ENCODE measurements at places on chromosomes 3 and 15.

- no peak for DNase-seq
Measured at GRCh38 chr3:122066331-122067213, 11.4 kb downstream of the CD86 start.

- DNase-seq: peak; percentile 87
Measured at GRCh38 chr3:129577366-129577765, 29.1 kb downstream of the PLXND1 start.

DNA sequence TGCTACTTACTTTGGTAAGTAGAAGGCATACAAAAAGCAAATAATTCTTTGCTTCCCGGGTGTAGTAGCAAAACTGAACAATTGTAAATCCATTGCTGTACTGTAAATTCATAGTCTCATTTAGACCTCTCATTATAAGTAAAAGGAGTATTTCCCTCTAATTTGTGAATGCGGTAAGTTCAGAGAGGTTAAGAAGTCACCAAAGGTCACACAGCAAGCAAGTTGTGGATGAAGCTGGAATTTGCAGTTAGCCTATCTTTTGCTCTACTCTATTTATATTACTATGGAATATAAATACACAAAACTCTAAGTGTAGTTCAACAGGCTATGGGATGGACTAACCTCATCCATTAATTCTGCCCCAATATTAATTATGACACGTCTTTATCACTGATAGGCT lies 508.3 kb downstream of the MCTP2 start:
- DNase-seq: no peak

DNA sequence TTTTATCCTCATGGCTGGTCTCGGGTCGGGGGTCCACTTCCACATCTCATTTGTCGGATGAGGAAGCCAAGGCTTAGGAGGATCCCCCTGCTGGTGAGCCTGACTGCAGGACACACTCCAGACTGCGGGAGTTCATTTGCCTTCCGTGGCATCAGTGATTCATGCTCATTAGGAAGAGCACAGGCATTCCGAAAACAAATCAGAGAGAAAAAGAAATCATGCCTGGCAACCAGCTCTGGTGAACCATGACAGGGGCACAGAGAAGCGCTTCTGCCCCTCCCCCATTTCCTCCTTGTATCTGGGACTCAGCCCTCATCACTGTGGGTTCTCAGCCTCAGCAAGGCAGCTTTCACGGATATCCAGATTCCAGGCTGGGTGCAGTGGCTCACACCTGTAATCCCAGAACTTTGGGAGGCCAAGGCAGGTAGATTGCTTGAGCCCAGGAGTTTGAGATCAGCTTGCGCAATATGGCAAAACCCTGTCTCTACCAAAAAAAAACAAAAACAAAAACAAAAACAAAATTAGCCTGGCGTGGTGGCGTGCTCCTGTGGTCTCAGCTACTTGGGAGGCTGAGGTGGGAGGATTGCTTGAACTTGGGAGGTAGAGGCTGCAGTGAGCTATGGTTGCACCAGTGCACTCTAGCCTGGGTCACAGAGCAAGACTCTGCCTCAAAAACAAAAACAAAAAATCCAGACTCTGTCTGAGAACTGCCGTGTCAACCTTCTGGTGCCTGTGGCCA lies 28.4 kb downstream of the IRAK2 start:
- DNase-seq: no peak

DNA sequence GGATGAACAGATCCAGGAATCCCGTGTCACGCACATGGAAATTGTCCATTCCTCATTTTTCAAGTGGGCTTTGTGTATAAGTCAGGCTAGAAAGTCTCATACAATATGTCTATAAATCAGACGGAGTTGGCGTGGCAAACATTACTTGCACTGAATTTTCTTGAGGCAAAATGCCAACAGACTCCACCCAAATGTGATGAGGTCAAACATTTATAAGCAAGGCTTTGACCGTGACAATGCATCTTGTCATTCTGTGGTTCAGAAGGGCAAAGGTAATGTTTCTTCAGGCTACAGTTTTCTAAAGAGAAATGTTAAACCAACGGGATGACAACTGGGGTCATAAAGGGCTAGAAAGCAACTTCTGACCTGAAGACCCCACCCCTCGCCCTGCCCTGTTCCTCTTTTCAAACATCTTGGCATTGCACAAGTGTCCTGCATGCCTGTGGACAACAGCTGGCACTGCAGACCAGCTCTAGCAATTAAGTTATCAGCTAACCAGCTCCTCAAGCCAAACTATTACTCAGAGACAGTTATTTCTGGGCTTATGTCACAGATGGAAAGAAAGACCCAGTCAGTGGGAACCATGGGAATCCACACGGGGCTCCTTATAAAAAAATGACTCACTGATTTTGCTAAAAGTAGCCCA lies 36.5 kb upstream of the SPTBN5 start:
- peak; percentile 78 for DNase-seq

DNA sequence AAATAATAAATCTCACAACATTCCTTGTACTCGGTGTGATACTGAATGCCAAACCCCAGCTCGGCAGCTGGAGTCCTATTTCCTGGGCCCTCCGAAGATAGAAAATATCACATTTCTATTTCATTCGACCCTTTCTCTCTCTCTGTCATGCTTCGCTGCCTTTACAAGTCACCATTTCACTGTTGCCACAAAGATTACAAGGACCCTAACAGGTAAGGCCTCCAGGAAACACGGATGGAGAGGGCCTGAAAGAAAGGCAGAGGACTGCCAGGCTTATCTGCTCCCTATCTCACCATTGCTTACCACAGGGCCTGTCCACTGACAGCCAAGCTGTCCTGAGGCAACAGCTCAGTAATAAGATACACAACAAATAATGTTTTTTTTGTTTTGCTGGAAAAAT lies 376.5 kb downstream of the MECOM start:
- DNase-seq: no peak

DNA sequence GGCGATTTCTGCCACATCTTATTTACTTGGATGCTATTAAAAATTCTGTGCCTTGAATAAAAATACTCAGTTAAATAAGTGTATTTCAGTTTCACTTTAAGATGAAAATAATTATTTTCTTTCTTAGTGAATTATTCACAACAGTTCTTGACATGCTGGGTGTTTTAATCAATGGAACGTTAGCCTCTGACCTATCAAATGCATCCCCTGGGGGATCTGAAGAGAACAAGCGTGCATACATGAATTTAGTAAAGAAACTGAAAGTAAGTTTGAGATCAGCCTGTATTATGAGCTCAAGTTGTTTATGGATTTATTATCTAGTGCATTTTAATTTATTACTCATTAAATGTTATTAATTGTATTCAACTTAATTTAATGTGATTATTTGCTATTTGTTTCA lies 597 bp downstream of the P2RY12 start:
- no peak for DNase-seq

DNA sequence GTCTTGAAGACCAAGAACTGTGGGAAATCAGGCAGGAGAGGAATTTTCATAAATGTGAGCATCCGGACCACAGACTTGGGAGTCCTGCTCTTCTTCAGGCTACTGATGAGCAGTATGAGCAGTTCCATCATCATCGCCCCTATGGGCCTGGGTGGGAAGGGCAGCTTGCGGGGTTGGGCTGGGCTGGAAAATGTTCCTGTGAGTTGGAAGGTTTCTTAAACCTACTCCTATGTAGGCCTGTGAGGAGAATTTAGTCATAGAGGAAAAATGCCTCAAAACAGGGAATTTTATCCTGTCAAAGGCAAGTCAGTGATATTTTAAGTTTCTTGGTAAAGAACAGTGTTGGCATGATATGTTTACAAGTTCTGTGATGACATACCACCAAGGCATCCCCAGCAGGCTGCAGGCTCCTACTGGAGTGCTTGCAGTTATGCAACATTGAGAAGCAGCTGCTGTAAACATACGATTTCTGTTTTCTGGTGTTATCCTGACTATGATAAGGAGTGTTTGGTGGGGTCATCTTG lies 10.3 kb downstream of the MASP1 start:
- DNase-seq: no peak

DNA sequence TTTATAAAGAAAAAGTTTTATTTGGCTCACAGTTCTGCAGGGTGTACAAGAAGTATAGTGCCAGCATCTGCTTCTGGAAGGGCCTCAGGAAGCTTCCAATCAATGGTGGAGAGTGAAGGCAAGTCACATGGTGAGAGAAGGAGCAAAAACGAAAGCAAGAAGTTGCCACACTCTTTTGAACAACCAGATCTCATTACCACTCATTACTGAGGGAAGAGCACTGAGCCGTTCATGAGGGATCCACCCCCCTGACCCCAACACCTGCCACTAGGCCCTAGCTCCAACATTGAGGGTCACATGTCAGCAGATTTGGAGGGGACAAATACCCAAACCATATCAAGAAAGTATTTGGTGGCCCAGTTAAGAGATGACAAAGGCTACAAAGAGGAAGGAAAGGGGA lies 239.3 kb upstream of the UBE2E1 start:
- DNase-seq: no peak

GRCh38 chr3:134056464-134056891 lies 26.8 kb upstream of the SLCO2A1 start:
- DNase-seq: no peak

- DNase-seq: no peak
Measured at GRCh38 chr3:157104521-157104920, 55.4 kb downstream of the CCNL1 start.

GRCh38 chr3:63937661-63938651 lies 25.8 kb upstream of the SCAANT1 start:
- no peak for DNase-seq

DNA sequence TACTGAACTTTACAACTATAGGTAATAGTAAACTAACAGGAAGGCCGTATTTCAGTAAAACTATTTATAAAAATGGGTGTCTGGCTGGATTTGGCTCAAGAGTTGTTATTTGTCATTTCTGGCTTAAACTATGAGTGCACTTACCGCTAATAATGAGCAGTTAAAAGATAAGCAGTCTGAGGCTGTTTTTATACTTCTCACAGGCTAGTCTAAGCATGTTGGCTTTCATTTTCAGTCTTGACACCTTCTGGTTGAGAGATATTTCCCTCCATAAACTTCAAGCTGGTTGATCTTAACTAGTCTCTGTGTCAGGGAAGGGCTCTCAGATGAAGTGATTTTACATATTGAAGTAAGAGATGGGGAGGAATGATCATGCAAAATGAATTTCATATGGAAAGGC lies 96.1 kb downstream of the RSRC1 start:
- DNase-seq: no peak

GRCh38 chr3:140767566-140767965 lies 89.7 kb downstream of the TRIM42 start:
- DNase-seq: no peak

- no peak for DNase-seq
Measured at GRCh38 chr3:182523836-182524235, 269.5 kb upstream of the ATP11B start.

- no peak for DNase-seq
Measured at GRCh38 chr3:58837856-58838255, 171.3 kb upstream of the FAM3D start.

DNA sequence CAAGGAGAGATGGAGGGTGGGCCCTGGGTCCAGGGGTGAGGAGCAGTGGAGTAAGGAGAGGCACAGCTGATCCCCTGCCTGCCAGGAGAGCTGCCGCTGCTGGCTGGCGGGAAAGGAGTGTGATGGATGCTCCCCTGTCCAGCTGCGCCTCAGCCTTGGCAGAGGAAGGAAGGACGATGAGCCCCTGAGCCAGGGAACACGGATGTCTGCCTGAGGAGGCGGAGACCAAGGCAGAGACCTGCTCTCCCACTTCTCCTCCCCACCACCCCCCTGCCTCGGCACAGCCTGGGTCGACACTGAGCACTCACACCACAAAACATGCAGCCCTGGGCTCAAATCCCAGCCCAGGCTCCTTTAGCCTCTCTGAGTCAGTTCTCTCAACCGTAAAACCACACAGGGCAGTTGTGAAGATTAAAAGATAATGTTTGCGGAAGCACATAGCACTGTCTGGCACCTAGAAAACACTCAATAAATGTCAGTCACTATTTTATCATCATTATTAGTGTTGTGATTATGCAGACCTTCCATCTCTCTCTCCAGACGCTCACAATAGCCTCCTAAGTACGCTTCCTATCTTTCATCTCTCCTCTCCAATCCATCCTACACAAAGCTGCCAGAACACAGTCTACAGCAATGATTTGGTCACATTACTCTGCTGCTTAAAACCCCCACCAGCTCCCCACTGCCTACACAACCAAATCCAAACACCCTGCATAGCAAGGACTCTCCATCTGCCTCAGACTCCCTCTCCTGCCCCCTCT lies 52.2 kb downstream of the SEMA5B start:
- DNase-seq: peak; percentile 45

GRCh38 chr3:123941542-123941941 lies 19.5 kb downstream of the CCDC14 start:
- DNase-seq: no peak

DNA sequence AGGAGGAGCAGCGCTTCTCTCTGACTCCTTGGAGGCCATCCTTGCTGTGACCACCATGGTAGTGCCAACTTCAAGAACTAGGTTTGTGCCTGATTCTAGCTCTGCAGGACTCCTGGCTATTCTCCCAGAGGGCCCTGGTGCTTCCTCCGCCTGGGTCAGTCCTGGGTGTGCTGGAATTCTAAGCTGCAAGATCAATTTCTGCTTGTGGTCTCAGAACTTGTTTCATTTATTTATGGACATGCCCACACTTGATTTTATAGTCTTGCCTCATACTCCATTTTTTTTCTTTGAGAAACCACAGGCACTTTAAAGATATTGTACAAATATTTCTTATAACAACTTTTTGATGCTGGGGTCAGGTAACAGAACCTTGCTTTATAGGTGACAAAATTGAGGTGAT lies 87.6 kb downstream of the PDCD6IP start:
- DNase-seq: no peak

DNA sequence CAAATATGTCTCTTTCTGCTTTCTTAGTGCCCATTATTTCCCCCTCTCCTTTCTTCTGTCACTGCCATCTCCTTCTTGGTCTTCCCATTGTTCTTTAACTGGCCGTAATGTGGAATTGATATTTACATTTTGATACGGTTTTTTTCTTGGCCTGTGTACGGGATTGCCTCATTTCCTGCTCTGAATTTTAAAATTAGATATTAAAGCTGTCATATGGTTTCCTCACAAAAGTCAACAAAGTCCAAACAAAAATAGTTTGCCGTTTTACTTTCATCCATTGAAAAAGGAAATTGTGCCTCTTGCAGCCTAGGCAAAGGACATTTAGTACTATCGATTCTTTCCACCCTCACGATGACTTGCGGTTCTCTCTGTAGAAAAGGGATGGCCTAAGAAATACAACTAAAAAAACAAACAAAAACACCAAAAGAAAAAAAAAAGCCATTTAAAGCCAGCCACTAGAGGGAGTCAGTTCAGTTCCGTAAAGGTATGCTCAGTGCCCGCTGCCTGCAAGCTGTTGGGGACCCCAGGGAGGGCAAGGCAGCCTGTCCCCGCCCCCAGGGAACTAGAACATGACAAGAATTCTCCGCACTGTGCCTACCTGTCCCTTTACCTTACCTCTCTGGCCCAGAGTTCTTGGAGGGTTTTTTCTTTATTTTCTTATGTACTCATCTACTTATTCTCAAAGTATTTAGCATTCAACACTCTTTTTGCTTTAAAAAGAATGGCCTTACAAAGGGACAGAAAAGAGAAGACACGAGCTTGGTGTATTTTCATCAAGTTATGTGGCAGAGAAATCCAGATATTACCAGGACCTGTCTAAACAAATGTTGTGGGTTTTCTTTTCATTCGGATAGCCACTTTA lies 30.0 kb upstream of the NR2E3 start:
- no peak for DNase-seq

GRCh38 chr15:65466901-65467300 lies 44.2 kb upstream of the IGDCC4 start:
- DNase-seq: no peak
